ENCODE measurements at places on chromosomes 12 and 14. TPM values are rescaled to one million over a fixed set of nuclear protein-coding genes. Genes with fewer than 3 reads are reported as not detected.

- no peak for DNase-seq
These were observed 915.4 kb upstream of the TMEM132C start for GRCh38 chr12:127351481-127352010.

GRCh38 chr14:64542836-64543201 lies 2.3 kb downstream of the HSPA2 start:
- no peak for DNase-seq

SMOC1 gene
- 52.2 TPM for total RNA-seq

KRT82 gene
- total RNA-seq, result not detected

EML1 gene
- 38.1 TPM for total RNA-seq

DNA sequence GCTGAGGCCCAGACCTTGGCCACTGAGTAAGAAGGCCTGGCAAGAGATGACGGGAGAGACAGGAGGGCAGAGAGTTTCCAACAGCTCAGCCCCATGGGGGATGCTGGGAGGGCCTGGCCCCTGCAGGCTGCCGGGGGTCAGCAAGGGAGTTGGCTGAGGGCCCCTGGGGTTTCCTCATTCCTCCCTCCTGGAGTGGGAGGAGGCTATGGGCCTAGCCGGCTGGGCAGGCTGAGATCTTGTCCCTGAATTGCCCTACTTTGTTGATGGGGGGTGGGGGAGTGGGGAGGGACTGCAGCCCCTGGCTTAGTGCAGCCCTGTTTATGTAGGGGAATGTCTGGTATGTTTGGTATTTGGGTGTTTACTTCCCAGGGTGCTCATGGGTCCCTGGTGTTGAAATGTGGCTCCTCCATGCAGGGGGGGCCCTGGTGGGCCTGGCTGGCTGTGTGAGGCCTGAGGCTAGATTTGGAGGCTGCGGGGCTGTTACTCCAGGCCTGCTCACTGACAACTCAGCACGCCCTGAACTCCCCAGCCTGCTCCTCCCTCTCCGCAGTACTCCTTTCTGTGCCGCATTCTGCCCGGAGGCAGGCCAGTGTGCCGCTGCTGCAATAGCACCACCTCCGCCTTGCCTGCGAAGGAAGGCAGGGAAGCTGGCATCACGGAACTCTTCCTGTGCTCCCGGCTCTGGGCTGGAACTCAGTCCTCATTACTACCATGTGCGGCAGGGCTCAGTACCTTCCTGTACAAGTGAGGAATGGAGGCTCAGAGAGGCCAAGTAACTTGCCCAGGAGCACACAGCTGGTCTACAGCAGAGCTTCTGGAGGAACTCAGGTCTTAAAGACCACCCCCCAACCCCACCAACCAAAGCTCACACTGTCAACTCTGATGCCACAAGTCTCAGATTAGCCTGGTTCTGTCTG lies 25.3 kb downstream of the JDP2 start:
- no peak for DNase-seq

DBX2 gene
- 13.0 TPM for total RNA-seq

DPY19L2 gene
- 23.7 TPM for total RNA-seq

DNA sequence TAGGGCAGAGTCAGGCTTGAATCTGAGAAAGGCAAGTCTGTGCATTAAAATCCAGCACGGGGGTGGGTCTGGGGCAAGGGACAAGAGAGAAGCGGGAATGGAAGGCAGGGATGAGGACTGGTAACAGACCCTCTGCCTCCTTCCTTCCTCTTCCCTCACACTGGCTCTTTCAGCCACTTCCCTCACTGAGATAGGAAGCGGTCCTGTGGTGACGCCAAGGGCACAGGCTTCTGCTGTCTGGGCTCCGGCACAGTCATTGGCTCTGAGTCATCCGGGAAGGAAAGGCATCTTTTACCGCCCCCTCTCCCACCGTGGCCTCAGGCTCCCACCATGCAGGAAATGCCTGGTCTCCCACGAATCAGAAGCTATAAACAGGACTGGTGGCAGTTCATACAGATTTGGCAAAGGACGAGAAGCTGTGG lies 70.2 kb downstream of the ETV6 start:
- DNase-seq, result no peak

GRCh38 chr12:105982022-105982421 lies 156.7 kb downstream of the NUAK1 start:
- no peak for DNase-seq

DNA sequence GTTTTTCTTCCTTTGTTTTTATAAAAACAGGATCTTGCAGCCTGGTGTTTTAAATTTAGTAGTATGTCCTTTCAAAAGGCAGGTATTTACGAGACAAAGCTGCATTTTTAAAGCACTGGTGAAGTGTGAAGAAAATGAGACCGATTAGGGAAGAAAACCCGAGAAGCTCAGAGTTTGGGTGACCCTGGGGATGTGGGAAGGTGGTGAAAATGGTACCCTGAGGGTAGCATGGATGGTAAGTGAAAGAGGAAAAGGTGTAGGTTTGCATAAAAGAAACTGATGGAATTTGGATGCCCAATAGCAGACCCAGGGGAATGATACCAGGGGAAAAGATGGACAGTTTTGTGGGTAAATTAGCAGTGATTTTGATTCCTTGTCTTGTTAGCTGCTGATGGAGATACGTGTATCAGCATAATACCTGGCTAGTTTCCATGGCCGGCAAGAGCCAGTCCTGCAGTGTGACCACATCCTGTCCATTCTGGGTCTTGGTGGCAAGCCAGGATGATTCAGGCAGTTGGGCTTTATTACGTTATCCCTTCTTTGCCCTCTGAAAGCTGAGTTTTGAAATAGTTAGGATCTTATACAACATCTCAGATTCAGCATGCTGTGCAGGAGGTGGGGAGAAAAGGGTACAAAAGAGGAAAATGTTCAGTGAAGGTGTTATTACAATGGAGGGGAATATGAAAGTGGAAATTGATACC lies 8.9 kb downstream of the BICD1 start:
- DNase-seq, result no peak

- DNase-seq, result no peak
These were observed 136.8 kb upstream of the PRKD1 start for GRCh38 chr14:30064454-30064853.

Measured in spinal cord (tissue), 10 donors.